ENCODE measurements at places on chromosomes 3 and 15.

DNA sequence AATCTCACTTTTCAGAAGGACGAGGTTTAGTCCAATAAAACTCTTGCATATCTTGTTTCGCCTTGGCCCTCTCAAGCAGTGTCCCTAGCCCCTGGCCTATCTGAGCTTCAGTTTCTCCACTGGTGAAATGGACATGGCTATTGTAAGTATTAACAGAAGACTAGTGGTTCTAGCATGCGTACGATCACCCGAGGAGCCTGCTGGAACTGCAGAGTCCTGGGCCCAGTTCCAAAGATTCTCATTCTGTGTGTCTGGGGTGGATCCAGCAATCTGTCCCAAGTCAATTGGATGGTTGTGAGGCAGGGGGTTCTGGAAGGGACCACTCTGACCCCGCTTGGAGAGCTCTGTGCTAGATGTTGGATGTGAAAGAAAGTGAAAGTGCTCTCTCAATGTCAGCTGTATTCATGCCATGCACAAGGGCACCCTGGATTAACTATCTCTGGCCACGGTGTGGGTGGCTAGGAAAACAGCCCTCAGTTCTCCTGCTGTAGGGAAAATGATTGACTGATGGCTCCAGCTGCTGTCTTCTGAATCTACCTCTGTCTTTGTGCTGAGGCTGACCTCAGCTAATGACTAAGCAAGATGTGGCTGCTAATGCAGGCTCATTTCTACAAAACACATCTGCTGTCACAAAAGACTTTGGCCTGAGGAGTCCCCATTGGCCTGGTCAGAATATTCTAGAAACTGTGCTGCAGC is 1.9 kb upstream of the PLA1A start:
- no peak for DNase-seq

- no peak for DNase-seq
Measured at GRCh38 chr3:65593780-65594752, 444.7 kb downstream of the MAGI1 start.

DNA sequence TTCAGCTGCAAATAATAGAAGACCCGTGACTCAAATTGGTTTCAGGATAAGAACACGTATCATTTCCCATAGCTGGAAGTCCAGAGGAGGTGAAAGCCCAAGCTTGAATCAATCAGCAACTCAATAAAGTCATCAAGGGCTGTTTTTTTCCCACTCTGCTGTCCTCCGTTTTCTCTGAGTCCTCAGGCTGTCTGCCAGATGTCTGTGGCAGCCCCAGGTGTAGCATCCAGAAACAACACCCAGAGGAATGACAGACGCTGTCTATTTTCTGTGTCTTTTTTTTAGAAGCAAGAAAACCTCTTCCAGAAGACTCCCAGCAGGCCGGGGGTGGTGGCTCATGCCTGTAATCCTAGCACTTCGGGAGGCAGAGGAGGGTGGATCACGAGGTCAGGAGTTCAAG is 204.4 kb downstream of the FAM43A start:
- no peak for DNase-seq

DNA sequence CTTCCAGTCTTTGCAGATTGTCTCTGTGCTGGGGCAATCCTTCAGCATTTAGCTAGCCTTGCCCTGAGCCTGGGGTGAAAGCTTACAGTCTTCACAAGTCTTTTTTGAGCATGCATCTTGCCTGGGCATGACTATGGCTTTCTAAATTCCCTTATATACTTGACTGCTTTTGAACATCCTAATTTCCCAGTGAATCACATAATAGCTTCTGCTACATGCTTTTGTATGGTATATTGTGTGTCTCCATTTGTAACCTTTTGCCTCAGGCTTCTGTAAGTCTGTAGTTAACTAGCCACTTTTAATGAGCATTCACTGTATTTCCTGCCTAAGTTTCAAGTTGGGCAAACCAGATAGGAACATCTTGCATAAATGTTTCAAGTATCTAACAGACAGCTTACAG is 76.8 kb downstream of the CHCHD4 start:
- DNase-seq, result no peak

DNA sequence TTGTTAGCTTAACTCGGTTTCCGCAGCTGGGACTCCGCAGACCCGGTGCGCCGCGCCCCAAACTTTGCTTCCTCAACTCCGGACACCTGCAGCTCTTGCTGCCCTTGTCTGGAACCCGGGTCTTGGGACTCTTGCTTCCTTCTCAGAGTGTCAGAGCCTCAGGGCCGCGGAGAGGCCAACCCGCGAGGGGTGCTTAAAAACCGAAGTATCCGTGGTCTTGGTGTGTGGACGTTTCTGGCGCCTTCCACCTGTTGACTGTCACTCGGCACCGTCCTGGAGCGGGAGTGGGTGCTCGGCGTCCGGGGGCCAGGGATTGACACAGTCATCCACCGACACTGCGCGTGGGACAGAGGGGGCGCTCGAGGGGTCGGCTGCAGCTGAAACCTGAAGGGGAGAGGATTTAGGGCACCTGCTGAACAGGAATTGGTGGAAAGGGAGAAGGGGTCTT is 386 bp downstream of the SQOR start:
- no peak for DNase-seq

DNA sequence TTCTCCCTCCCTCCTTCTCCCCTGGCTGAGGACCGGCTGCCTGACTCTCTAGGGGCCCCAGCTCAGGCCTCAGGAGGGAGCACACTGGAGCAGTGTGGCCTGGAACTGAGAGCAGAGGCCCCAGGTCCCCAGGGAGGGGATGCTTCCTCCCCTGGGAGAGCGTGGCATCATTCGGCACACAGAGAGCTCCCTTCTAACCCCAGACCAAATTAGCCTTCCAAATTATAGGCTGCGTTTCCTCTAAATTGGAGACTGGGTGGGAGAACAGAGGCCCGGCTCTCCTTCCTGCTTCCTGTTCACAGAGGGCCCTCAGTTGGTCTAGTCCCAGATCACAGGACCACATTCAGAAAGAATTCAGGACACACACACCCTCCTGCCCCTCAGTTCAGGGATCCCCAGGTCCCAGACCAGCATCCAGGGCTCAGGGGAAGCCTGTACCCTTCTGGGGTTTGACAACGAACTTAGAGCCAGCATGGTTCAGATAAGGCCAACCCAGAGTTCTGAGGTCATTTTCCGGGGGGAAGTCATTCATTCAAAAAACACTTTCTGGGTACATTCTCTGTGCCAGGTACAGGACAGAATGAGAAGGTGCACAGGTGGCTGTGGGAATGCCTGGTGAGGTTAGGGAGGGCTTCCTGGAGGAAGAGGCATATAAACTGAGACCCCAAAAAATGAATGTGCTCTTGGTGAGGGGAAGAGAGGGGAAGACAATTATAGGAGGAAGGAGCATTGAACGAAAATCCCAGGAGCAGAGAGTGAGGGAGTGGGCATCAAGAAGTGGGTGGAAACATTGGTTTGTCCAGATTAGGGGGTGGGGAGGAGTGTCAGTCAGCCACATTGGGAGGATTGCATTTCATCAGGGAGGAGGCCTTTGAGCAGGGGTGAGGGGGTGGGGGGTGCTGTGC is 28.4 kb upstream of the RPL29 start:
- DNase-seq, result no peak

DNA sequence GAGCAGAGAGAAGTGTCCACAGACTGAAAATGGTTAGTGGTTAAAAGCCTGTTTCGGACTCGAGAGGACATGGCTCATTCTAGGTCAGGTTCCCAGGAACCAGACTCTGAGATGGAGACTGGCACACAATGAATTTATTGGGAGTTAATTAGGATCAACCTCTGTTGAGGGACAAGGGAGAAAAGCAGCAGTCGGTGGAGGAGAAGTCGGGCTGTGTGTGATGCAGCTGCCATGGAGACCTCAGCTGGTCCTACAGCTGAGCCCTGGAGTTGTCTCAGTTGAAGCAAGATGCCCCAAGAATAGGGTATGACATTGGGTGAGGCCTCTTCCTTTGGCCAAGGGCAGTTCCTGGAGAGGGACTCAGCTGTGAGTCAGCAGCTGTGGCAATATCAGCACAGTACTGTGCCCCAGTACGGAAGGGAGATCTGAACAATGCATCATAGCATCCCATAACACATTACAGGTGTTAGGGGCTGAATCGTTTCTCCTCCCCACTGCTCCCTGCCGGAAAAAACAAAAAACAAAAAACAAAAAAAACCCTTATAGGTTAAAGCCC is 105.4 kb downstream of the ABHD5 start:
- no peak for DNase-seq

DNA sequence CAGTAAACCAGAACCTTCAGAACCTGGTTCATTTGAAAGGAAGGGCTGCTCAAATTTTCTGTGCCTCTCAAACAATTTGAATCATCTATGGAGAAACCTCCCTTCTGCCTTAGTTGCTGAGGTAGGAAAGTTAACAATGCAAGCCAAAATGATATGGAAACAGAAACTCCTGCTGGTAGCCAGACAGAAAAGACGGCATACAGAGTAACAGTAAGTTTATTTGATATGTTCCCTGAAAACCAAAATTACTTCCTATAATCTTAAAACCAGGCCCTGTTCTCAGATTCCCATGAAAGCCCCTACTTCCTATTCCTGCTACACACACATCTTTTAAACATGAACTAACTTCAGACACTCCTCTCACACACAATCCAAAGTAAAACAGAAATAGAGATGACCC is 86.2 kb downstream of the TBC1D5 start:
- no peak for DNase-seq

GRCh38 chr3:4232798-4233197 is 70.4 kb upstream of the SETMAR start:
- DNase-seq, result no peak

- DNase-seq, result no peak
Measured at GRCh38 chr3:149947231-149947630, 23.5 kb downstream of the PFN2 start.

DNA sequence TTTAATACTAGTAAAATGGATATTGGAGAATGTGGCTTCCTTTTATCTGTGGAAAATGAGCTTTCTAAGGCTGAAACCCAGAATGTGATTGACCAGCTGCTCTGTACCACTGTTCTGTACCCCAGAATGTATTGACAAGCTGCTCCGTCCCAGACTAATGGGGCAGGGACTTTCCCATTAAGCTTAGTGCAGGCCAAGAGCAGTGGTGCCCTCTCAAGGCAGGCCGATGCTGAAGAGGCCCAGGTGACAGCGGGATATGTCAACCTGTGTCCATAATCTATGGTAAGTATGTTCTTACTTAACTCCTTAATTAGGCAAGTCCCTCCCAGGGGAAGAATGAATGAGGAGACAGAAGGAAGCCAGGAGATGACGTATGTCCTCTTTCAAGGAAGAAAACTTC is 31.1 kb downstream of the SGO1 start:
- DNase-seq, result no peak

DNA sequence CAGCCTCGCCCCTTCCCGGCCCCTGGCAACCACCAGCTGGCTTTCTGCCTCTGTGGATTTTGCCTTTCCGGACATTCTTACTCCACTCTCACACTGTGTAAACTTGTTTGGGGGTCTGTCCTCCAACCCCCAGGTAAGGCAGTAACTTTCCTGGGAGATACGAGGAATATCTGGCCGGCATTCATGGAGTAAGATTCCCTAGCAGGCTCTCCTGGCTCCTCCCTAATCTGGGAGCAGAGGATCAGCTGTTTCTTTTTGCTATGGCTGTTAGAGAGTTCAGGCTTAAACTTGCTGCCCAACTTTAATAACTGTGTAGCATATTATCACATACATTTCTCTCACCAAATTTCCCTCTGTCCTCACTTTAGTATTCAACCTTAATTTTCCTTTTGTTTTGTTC is 64.3 kb downstream of the IGF2BP2 start:
- DNase-seq, result no peak

- DNase-seq, result no peak
Measured at GRCh38 chr3:90062016-90062415, 954.6 kb downstream of the EPHA3 start.

GRCh38 chr3:142818651-142819050 is 70.2 kb downstream of the PCOLCE2 start:
- DNase-seq, result no peak

- no peak for DNase-seq
Measured at GRCh38 chr3:31423482-31423881, 109.2 kb upstream of the STT3B start.

DNA sequence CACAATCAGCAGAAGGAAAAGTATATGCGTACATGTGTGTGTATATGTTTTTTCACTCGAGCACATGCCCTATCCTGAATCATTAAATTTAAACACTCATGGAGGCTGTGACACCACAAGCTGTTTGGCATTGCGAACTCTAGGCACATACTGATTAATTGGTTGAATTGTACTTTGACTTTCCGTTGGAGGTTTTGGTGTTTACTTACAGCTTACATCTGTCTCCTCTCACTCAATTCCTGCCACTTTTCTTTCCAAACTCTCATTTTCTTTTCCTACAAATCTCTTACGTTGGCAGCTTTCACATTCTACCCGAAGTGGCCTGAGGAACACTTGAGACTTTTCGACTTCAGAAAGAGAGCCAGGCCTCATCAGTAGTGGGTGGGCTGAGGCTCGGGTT is 434.1 kb upstream of the SEMA6D start:
- DNase-seq, result no peak

DNA sequence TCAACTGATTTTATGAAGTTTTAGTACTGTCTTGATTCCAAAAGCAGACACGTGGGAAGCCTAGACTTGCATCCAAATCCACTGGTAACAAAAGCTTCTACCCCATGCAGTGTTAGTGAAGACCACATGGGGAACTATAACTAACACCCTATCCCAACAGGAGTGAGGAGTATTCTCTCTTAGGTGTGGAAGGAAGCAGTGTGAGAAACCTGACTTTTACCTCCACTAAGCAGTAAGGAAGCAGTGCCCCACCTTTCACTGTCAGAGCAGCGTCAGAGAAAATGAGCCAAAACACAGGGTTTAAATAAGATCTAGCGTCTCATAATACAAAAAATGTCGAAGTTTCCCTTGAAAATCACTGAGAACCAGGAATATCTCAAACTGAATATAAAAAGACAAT is 60.5 kb downstream of the DLG1 start:
- DNase-seq, result no peak

DNA sequence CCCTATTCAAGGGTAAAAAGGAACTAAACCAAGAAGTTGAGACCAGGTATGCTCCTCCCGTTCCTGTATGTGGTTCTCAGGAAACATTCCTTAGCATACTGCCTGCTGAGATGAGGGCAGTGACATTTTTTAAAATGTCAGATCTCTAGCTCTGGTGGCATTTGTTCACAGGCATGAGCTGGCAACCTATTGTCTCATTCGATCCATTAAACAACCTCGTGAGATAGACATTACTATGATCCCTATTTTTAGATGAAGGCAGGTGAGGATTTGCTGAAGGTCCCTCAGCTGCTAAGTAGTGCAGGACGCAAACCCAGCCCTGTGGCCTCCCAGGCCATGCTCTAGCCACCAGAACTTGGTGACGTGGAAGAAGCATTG is 74.9 kb downstream of the SIDT1 start:
- DNase-seq, result no peak
